ENCODE measurements at places on chromosomes 11 and 22.

- DNase-seq: no peak
Observed at GRCh38 chr11:112345166-112345565, 84.5 kb upstream of the PLET1 start.

DNA sequence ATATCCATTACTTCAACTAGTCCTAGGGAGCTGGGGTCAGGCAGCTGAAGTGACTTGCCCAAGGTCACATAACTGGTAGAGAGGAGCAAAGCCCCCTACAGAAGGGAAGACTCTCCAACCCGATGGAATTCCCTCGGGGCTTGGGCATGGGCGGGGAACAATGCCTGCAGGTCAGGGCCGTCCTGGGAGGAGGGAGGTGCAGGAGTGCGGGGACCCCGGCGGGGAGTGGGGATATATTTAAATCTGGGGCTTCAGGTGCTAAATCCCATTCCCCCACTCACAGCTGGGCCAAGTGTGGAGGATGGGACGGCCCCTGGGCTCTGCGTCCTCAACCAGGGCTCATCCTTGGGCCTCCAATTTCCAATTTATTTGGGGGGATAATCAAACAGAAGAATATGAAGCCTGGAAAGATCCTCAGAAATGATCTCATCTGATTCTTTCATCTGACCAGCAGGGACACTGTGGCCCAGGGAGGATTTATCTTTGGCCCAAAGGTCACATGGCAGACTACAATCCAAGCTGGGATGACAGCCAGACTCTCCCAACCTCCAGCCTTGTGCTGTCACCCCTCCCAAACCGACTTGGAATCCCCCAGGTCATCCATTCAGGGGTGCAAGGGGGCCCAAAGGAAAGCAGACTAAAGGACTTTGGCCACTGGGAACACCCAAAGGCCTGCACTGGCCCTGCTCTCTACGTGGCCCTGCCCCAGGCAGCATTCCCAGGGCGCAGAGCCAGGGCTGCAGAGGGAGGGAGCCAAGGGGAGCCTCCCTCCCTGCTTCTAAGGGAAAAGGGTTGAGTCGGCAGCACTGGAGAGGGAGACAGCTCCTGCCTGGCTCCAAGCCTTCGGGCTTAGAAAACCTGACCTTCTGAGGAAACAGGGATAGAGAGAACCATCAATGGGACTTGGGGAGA, 8.7 kb upstream of the C1QTNF6 start:
- DNase-seq: no peak

GRCh38 chr11:65113361-65113756, 1.7 kb downstream of the TM7SF2 start:
- no peak for DNase-seq

GRCh38 chr22:23549198-23549595, 30.9 kb downstream of the IGLL1 start:
- no peak for DNase-seq

DNA sequence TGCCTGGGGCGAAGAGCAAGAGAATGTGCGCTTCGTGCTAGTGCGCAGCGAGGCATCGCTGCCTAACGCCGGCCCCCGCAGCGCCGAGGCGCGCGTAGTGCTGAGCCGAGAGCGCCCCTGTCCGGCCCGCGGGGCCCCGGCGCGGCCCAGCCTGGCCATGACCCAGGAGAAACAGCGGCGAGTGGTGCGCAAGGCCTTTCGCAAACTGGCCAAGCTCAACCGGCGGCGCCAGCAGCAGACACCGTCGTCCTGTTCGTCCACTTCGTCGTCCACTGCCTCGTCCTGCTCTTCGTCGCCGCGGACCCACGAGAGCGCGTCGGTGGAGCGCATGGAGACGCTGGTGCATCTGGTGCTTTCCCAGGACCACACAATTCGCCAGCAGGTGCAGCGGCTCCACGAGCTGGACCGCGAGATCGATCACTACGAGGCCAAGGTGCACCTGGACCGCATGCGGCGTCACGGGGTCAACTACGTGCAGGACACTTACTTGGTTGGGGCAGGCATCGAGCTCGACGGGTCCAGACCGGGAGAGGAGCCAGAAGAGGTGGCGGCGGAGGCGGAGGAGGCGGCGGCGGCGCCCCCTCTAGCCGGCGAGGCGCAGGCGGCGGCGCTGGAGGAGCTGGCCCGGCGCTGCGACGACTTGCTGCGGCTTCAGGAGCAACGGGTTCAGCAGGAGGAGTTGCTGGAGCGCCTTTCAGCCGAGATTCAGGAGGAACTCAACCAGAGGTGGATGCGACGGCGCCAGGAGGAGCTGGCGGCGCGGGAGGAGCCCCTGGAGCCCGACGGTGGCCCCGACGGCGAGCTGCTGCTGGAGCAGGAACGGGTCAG, 1.0 kb downstream of the RASSF10 start:
- no peak for DNase-seq

DNA sequence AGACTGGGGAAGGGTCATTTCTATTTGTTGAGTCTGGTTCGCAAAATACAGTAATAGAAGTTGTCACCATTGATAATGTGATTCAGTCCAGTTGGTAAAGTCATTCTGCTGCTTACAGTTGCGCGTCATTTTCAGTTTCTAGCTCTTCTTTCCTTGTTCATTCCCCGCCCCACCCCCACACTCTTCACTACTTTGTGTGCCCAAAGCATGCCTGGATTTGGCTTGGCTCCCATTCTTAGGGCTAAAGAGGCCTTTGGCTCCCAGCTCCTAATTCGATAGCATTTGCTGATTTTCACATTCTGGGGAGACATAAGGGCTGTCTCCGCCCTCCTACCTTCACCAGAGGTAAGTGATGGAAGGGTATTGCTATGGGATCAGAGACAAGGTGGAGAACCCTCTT, 43.0 kb downstream of the CECR2 start:
- no peak for DNase-seq

GRCh38 chr22:35465109-35465701, 65.3 kb downstream of the MCM5 start:
- no peak for DNase-seq

DNA sequence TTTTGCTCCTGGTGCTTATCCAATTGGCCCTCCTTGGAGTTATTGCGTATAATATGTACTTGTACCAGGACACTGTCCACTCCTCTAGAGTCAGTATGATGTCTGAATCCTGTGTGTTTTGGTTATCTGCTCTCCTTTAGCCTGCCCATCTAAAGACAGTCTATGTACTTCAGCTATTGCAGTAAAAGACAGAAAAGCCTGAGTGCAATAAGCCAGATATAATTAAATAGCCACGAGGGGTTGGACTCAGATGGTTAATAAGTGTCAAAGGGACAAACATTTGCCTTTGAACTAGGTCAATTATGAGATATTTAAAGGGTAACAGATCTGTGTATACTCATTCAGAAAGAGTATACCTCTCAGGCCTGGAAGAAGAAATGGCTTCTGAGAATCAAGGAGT, 406.7 kb downstream of the LUZP2 start:
- DNase-seq: no peak
